ENCODE measurements at places on chromosomes 1 and 21.

GRCh38 chr1:59276439-59276851 lies 20.4 kb upstream of the FGGY start:
- no peak for DNase-seq

DNA sequence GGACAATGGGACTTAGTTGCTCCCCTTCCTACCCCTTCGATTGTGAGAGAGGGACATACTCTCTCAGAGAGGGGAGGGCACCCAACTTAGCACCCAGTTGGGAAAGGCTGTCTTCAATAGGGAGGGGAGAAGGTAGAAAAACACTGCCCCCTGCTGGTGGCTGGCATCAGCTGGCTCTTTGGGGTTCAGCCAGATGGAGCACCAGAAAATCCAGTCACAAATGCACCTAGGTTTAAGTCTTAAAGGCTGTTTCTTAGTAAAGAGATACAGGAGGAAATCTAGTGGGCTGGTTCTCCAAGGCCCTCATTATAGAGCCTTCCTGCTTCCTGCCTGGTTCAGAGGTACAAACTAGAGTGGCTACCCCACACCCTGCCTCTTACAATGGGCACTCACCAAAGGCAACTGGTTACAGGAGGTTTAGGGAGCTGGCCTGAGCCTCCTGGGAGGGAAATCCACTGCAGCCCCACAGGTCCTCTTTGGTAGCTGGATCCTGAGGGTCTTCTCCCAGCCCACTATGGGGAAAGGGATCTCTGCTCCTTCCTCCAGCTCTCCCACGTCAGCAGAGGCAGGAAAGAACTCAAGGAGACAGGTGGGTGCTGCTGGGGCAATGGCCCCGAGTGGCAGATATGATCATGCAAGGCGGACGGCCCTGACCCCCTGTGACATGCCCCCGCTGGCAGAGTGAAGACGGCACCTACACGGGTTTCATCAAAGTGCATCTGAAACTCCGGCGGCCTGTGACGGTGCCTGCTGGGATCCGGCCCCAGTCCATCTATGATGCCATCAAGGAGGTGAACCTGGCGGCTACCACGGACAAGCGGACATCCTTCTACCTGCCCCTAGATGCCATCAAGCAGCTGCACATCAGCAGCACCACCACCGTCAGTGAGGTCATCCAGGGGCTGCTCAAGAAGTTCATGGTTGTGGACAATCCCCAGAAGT lies 28.3 kb downstream of the EIF2D start:
- no peak for DNase-seq

- no peak for DNase-seq
These were observed 163.5 kb downstream of the TOMM20 start for GRCh38 chr1:234965111-234965510.

- no peak for DNase-seq
These were observed 65.7 kb downstream of the FAF1 start for GRCh38 chr1:50894340-50894739.

DNA sequence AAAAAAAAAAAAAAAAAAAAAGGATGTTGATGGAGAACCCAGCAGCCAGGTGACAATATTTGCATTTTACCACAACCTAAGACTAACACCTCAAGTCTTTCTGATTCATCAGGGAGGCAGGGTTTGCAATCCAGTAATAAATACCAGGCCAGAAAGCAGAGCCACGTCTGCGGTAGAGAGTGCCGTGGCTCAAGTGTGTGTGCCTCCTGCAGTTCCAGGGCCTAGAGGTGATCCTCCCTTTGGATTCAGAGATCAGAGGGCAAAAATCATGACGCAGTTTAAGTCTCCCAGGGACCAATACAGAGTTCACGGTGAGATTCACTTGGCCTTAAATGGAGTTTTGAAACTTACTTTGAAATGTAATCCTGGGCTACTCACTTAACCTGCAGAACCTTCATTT lies 34.9 kb downstream of the TMCO4 start:
- DNase-seq = no peak

- DNase-seq = no peak
These were observed 1.8 kb upstream of the MTFR1L start for GRCh38 chr1:25817840-25818501.

- no peak for DNase-seq
These were observed 67.0 kb upstream of the KLHDC7A start for GRCh38 chr1:18413541-18414305.

DNA sequence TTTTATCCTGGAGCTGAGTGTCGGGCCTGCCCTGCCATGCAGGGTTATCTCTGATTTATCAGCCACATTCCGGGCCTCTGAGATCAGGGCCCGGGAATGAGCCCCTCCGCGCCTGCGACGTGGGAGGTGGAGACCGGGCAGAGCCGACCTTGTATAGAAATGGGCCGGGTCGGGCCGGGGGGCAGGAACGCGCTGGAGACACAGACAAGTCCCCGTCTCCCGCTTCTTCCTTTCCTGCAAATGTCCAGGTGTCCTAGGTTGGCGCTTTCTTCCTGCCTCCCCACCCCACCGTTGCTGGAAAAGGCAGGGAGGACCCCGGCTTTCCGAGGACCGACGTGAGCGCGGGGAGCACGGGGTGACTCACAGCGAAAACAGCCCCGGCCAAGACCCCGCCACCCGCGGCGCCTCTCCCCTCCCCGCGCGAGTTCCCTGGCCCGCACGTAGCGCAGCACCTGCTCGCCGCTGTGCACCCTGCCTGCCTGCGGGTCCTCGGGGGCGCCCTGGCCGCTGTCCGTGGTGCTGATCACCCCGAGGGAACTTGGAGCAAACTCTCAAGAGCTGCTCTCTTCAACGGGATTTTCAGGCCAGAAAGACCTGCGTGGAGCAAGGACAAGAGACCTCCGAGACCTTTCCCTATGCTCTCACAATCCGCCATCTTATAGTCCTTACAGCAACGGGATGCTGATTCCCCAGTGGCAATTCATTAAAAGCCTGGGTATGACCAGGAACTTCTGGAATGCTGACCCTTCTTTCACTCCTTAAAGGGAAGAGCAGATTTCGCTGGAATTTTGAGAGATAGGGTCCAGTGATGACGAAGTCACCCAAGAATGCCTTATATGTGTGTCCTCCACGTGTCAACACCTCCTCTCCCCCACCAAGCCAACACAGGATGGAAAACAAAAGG lies 475 bp upstream of the NPPB start:
- DNase-seq = no peak

GRCh38 chr1:35707601-35708440 lies 10.9 kb downstream of the C1orf216 start:
- no peak for DNase-seq

DNA sequence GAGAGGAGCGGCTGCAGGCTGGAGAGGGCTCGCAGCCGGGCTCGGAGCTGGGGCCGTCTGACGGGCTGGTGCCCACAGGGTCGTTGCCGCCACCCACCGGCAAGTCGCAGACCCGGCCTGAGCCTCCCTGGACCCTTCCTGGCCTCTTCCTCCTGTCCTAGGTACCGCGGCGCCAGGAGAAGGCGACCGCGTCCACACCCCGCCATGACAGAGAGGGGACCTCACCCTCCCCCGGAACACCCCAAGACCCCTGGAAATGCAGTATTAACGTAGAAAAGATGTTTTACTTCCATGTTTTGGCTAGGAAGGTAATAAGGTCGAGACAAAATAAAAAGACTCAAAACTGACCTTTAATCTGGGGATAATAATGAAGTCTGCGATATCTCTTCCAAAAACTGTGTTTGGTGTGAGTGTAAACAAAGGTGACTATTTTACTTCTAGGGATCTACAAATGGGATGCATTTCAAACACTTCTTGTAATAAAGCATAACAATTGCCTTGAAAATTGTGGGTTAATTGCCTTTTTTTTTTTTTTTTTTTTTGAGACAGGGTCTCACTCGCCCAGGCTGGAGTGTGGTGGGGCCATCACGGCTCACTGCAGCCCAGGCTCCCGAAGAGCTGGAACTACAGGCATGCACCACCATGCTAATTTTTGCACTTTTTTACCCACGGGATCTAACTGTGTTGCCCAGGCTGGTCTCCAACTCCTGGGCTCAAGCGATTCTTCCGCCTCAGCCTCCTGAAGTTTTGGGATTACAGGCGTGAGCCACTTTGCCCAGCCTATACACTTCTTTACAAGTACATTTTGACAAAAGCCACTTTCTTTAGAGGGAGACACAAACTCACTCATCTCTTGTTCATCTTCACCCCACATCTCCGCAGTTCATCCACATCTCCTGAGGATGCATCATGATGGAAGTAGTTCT lies 838 bp upstream of the RSRP1 start:
- no peak for DNase-seq

DNA sequence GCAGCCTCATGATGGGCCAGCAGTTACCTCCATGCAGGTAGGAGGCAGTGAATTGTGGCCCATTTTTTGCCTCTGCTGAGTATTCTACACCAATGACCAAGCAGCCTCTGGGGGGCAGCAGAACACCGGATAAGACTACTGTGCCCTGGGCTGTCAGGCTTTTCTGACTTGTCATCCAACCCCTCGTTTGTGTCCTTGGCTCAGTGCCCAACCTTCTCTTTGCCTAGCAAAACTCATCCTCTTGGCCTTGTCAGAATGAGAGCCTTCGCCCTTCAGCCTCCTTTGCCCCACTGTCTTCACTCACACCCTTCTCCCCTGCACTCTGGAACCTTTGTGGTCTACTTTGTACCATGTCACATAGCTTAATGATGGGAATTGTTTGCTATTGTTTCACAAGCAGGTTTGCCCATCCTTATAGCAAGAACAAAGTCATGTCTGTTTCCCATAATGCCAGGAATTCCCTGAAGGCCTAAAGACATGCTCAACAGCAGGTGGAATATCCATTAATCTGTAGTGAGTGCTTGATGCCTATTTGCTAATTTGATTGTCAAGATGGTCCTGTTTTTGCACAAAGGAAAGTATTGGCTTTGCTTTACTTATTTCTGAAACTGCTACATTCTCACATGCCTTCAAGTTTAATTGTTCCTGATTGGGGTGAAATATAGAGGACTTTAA lies 255.9 kb downstream of the HHAT start:
- DNase-seq = peak; percentile 13

DNA sequence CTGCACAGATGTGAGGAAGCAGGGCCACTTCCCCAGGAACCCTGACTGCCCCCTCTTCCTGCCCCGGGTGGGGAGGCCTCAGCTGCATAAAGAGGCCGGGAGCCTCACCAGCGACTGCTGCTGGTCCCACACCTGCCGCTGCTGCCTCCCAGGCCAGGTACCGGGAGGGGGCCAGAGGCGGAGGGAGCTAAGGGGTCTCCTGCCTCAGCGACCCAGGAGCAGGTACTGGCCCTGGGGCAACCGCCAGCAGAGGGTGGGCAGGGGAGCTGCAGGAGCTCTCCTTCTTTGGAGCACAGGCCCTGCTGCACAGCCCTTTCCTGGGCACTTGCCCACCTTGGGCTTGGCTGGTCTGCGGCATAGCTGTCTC lies 6.8 kb downstream of the GJC2 start:
- DNase-seq = no peak
